NCI-H524 (cell line): ENCODE measurements at places on chromosomes 7 and 10.

DNA sequence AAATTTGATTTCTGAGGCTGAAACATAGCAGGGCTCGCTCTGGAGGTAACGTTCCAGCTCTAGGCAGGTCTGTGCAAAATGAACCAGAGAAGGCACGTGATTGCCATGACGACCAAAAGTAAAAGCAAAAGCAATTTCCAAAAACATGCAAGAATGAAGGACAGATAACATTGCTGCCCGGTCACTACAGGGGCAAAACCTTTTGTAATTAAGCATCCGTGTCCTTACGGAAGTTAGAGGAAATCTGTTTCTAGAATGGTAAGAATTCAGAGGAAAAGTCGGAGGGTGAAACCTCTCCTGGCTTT, 2.9 kb downstream of the KLF6 start:
- no peak for DNase-seq

DNA sequence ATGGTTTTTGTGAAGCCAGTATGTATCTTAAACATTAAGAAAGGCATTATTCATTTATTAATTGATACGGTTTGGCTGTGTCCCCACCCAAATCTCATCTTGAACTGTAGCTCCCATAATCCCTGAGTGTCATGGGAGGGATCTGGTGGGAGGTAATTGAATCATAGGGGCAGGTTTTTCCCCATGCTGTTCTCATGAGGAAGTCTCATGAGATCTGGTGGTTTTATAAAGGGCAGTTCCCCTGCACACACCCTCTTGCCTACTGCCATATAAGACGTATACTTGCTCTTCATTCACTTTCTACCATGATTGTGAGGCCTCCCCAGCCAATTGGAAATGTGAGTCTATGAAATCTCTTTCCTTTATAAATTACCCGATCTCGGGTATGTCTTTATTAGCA, 28.1 kb downstream of the OTUD1 start:
- no peak for DNase-seq

GRCh38 chr7:100449190-100449795, 13.0 kb upstream of the PPP1R35 start:
- DNase-seq, result no peak

GRCh38 chr10:73744664-73744975, 448 bp downstream of the SEC24C start:
- peak; percentile 11 for DNase-seq

- DNase-seq, result no peak
Observed at GRCh38 chr7:73520673-73521635, 1.1 kb downstream of the BAZ1B start.

DNA sequence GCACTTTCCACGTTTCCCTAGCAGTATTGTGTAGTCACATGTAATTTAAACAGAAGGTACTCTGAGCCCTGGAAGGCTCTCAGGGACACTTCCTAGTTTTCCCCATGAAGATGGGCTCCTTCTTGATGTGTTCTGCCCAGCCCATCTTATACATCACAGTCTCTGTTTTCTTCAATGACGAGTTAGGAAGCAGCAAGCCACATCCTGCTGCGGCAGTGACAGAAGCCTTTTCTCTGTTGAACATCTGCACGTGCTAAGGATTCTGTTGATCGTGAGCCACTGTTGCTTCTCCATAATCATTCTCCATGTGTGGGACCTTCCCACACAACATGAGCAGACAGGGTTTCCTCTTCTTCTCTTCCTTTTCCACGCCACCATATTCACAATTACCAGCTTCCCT, 298.0 kb upstream of the IMMP2L start:
- DNase-seq, result no peak

GRCh38 chr10:24152270-24152669, 56.7 kb upstream of the KIAA1217 start:
- DNase-seq, result no peak

GRCh38 chr10:115092258-115092554, 959 bp upstream of the ATRNL1 start:
- no peak for DNase-seq

- DNase-seq, result peak; percentile 32
Observed at GRCh38 chr7:134891696-134892678, 94.3 kb upstream of the AGBL3 start.

GRCh38 chr7:28246921-28247461, 66.4 kb upstream of the JAZF1 start:
- DNase-seq, result no peak

DNA sequence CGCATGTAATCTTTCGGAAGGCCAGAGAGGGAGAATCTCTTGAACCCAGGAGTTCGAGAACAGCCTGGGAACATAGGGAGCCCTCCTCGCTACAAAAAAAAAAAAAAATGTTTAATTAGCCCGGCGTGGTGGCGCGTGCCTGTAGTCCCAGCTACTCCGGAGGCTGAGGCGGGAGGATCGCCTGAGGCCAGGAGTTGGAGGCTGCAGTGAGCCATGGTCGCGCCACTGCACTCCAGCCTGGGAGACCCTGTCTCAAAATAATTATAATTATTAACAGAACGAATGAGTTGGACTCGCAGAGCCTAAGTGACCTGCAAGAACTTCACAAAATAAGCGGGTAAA, 794 bp downstream of the PCGF6 start:
- DNase-seq, result no peak

- no peak for DNase-seq
Observed at GRCh38 chr7:44216019-44216418, 15.2 kb downstream of the YKT6 start.

DNA sequence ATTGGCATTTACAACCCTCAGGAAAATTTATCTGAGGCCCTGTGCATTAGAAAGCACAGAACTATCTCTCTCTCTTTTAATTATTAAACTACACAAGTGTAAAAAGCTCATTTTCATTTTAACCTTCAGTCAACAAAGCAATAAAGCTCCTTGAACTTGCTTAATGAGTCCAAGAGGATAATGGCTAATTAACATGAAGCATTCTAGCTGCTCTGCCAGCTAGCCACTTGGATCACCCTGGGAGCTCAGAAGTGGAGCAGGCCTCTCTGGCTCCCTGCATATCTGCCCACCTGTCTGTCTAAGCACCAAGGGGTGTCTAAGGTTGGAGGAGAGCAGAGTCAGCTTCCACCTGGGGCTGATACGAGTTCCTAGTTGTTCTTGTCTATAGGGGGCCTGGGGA, 56.0 kb upstream of the SLC35G1 start:
- DNase-seq, result no peak

DNA sequence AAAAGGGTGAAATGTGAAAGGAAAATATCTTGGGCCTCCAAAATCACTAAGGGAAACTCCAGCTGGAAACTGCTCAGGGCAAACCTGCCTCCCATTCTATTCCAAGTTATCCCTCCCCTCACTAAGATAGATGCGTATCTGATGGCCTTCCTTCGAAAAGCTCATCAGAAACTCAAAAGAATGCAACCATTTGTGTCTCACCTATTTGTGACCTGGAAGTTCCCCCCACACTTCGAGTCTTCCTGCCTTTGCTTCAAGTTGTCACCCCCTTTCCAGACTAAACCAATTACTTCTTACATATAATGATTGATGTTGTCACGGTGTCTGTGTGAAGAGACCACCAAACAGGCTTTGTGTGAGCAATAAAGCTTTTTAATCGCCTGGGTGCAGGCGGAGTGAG, 69.3 kb downstream of the ST8SIA6 start:
- DNase-seq, result no peak

DNA sequence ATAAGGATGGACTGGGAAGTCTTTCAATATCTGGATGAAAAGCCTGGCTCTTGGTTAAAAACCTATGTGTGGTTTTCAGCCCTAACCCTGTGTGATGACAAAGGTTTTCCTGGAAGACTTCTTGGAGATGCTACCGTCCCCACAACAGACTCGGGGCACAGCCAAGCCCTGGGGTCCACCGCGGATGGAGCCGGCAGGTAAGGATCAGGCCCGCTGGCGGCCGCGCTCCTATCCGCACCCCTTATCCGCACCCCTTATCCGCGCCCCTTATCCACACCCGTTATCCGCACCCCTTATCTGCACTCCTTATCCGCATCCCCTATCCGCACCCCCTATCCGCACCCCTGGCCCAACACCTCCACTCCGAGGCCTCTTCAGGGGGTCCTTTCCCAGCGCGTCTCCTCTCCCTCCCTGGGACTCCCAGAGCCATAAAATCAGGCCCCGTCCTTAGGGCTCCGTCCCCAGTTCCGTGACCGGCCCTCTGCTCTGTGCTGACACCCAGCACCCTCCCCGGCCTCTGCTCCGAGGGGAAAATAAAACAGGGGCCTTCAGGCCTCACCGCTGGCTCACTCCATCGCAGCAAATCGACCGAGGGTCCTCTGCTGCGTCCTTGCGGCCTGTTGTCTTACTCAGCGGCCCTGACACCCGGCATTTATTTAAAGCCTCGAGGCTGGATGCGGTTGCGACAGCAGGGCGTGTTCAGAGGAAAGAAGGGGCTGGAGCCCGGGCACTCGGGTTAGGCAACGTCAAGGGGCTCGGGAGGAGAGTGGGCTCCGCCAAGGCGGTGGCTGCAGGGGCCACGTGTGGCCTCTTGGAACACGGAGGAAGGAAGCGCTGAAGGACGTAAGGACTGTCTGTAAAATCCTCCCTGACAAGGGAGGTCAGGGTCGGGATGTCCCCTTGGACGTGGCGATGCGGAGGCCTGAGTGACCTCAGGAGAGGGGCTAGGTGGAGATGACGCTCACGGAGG, 215.1 kb upstream of the ADARB2 start:
- no peak for DNase-seq

DNA sequence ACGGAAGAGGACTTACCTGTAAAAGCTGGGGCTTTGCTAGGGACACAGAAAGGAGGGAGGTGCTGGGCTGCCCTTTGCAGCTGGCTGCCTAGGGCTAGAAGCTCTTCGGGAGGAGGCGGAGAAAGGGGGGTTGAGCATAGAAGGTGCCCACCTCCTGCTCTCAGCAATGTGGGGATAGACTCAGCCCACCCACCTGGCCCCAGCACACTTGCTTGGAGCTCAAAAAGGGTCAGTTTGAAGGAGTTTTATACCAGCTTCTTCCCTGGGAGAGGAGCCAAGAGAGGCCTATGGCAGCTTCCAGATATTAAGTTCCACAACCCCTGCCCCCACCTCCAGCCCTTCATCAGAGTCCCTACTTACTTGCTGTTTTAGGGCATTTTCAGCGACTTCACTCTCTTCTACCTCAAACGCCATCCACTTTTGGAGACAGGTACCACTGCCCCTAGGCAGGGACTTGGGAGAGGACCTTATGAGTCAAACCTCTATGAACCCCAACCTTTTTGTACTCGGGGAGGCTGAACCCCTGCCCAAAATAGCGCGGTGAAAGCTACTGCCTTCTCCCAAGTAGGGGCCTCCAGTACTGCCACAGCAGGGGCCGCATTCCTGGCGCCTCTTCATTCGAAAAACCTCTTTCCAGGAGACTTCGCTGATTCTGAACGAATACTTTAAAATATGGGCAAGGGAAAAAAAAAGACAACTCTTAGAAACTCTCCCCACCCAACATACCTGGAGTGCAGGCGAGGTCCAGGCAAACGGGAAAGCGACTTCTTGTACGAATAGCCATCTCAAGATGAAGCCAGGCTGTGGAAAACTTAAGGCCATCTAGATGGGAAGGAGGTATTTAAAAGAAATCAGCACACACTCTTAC, 1.2 kb upstream of the EVX1 start:
- DNase-seq, result no peak

GRCh38 chr10:125982260-125982948, 86.0 kb downstream of the FANK1 start:
- peak; percentile 36 for DNase-seq

DNA sequence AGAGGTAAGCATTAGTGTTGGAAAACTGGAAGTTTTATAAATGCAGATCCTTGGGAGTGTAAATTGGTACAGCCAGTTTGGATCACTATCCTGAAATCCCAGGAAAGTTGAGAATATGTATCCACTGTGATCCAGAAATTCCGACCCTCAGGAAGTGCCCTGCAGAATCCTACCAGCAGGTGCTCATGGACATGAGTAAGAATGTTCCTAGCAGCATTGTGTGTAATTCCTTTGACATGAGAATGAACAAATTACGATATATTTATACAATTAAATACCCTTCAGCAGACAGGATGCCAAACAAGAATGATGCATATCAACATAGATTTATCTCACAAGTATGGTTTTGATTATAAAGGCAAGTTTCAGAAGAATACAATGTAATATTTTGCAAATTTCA, 181.6 kb downstream of the XPNPEP1 start:
- DNase-seq, result no peak

GRCh38 chr7:29987811-29988317, 1.7 kb downstream of the SCRN1 start:
- peak; percentile 31 for DNase-seq

- no peak for DNase-seq
Observed at GRCh38 chr7:47953822-47954221, 5.6 kb upstream of the PKD1L1 start.

DNA sequence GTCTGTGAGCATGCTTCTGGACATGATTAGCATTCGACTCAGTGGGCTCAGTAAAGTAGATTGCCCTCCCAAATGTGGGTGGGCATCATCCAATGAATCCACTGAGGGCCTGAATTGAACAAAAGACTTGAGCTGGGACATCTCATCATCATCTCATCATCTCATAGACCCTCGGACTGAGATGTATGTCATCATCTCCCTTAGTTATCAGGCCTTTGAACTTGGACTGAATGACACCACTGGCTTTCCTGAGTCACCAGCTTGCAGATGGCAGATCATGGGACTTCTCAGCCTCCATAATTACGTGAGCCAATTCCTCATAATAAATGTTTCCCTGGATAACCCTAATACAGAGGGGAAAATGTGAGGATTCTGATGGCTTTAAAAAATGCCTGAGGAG, 128.3 kb upstream of the LSM8 start:
- no peak for DNase-seq
